ENCODE measurements at places on chromosomes 4 and X.

- DNase-seq, result no peak
Observed at GRCh38 chr4:126954537-126955291, 678.0 kb upstream of the INTU start.

DNA sequence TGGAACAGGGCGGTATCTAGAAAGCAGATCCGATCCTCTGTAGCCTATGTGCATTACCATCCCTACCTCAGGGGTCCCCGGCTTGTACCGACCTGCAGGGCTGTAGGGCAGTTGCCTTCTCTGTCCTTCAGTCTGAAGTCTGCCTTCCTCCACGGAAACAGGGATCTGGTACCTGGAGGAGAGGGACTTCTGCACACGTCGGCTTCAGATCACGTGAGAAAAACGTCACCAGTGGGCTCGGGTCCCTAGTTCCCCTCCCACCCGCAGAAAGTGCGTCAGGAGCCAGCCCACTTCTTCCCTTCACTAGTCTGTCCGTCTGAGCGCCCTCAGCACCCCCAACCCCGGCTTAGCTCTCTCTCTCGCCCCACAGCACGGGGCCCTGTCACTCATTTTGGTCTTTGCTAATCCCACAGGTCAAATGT, at the start of gene TCEAL5:
TCEAL5 (minus strand) TSS at position 170 of the 422 bp plus-strand sequence. CDS start 2,187 bp downstream, outside the sequence.
- DNase-seq, result no peak

DNA sequence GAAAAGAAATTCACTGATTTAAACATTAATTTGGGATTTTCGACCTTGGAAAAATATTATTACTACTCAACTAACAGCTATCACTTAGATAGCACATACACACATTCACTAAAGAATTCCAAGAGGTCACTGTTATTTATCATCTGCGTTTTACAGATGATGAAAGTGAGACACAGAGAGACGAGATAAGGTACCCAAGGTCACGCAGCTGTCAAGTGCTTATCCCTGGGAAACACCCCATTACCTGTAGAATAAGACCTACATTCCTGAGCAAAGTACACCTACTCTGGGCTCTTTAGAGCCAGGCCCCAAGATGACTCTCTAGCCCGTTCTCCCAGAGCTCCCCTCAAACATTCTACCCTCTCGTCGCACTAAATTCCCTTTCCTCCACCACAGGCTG, 48.6 kb downstream of the HAUS3 start:
- DNase-seq, result no peak

DNA sequence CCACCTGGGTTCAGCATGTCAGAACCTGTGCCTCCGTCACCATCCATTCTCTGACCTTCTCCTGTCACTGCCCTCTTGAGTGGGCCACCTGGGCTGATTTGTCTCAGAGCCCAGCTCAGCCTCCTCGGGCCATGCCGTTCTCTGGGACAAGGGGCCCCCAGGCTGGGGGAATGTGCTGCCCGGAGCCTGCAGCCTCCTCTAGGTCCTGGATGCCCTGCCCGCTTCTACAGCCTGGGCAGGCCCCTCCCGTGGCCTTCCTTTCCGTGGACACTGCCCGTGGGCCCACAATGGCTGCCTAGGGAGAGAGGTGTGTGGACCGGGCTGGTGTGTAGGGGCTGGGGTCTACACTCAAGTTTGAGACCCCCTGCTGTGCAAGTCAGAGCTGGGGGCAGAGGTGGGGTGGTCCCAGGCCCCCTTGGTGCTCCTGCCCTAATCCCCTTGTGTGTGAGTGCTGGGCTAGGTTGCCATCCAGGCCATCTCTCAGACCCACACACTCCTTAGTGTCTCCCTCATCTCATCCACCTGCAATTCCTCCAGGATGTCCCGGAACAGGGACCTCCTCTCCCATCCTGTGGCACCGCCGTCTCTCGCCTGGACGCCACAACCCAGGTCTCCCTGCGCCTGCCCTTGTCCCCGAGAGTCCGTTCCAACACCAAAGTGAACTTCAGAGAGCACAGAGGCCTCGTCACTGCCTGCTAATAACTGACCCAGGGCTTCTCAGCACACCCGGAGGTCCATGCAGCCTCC, 12.4 kb downstream of the PSAPL1 start:
- DNase-seq, result no peak

GRCh38 chr4:134201216-134202161, at the start of gene PABPC4L:
PABPC4L (minus strand) TSS chr4:134201789; CDS start chr4:134201019, 770 bp downstream.
- DNase-seq, result peak; percentile 50

GRCh38 chr4:156378033-156378665, 424.5 kb upstream of the CTSO start:
- DNase-seq, result no peak

GRCh38 chr4:124181039-124181438, 531.5 kb downstream of the ANKRD50 start:
- no peak for DNase-seq

- DNase-seq, result no peak
Observed at GRCh38 chrX:68647156-68647957, at the start of gene STARD8. STARD8 (plus strand) TSS chrX:68647666; CDS start chrX:68647883, 217 bp downstream.

- DNase-seq, result no peak
Observed at GRCh38 chr4:10732914-10733415, 48.4 kb upstream of the CLNK start.

DNA sequence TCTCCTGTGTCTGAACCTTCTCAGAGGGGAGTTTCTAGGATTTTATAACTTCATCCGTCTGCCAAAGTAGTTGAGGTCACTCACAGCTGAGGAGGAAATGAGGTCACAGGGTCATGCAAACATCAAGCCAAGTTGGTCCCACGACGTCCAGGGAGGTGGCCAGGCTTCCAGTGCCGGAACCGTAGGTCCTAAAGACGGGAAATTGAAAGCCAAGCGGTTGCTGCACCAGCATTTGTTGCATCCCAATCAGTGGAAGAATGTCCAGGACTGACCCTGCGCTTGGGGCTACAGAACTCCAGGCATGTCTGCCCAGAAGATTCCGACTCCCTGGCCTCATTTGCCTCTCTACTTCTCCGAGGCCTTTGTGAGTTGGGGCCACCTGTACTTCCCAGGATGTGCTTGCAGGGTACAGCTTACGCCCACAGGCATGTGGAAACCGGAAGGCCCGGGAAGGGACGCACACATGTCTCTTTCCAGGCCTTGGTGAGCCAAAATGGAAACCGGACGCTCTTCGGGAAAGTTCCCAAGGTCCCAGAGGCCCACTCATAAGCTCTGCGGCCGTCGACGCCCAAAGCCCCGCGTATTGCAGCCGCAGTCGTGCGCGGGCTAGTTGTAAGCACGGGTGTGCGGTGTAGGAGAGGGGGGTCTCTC, 9.3 kb downstream of the PRDM8 start:
- no peak for DNase-seq

- DNase-seq, result no peak
Observed at GRCh38 chrX:136025091-136025490, 39.9 kb downstream of the SLC9A6 start.

DNA sequence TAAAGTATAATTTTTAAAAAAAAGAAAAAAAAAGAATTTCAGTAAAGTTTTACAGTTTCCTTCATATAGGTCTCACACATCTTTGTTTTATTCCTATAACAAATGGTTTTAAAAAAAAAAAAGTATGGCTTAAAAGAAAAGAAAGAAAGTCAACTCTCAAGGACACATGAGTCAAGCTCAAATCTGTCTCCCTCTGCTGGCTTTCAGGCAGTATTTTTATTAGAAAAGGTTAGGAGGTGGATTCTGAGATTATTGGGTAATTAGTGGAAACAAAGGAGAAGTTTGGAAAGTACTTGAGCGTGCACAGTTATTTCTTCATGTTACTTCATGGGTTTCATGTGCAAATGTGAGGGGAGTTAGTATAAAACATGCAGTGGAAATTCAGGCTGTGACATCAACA, 36.6 kb upstream of the BTC start:
- no peak for DNase-seq

- peak; percentile 5 for DNase-seq
Observed at GRCh38 chrX:108001218-108001814, 19.1 kb upstream of the TEX13B start.

DNA sequence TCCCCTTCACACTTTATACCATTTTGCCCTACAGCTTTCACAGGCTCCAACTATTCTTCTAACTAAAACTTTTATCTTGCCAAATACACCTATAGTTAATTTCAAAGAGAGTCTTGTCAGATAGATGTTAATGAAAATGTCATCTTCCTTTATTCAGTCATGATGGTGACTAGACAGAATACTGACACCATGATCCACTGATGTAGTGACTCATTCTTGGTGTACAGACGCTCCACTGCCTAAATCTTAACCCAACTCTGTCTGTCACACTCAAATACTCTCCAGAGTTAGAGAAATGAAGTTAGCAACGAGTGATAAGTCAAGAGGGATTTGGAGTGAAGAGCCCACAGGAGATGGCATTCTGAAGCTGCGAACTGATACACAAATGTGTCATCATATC, 32.1 kb upstream of the HDAC8 start:
- no peak for DNase-seq

GRCh38 chrX:26670521-26670920, 454.6 kb downstream of the MAGEB5 start:
- no peak for DNase-seq

DNA sequence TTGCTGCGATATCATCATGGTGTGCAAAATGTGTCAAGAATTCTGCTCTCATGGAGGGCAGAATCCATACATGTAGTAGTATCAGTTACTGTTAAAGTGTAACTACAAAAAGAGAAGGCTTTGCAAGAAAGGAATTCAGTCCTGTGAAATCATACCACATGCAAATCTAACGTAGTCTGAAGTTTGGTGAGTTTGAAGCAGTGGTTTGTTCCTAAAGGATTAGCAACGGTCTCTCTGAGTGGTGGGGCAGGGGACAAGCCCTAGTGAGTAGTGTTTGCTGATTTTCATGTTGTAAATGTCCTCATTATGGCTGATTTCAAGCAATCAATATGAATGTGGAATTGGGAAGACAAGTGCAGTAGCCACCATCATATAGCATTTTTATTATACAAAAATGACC, 47.1 kb upstream of the CLNK start:
- no peak for DNase-seq

DNA sequence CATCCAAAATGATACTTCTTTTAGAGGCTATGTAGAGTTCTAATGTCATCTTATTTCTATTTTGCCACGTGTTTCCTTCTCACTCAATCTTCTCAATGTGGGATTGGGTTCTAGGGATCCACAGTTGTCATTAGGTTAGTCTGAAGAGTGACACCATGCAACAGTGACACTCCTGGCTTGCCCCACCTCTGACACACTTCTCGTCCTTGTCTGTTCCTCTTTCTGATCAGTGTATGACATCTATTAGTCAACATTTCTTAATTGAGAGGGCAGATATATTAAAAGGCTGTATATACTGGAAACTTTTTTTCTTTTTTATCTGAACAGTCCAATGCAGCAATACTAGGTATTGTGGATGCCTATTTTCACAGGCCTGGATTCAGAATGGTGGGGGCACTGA, 67.6 kb upstream of the GYPA start:
- DNase-seq, result no peak

DNA sequence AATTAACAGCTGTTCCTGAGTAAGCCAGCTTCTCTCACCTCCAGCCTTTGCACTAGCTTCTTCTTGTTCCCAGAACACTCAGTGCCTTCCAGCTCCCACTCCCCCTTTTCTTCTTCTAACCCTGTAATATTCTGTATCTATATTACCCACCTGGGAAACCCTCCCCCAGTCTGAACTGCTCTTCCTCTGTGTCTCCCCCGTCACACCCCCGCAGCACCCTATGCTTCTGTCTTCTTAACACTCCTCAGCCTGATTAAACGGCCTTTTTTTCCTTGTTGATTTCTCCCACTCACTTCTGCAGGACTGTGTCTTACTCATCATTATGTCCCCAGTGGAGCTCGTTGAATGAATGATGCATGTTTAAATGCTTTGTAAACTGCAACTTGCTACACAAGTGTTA, 9.0 kb upstream of the LONRF3 start:
- DNase-seq, result no peak

DNA sequence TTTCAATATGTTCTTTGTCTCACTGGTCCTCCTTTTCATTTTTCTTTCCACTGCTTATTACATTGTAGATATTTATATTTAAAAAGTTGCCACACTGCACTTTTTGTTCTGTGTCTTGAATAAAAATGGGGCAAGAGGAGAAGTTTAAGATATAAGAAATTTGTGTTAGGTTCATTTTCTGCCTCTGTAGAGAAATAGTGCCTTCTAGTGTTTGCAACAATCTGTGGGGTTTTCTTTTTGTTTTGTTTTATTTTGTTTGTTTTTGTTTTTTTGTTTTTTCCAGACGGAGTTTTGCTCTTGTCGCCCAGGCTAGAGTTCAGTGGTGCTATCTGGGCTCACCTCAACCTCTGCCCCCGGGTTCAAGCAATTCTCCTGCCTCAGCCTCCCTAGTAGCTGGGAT, 20.1 kb upstream of the SMIM14 start:
- no peak for DNase-seq

- DNase-seq, result no peak
Observed at GRCh38 chrX:154402622-154403127, 4.5 kb downstream of the RPL10 start.

- DNase-seq, result no peak
Observed at GRCh38 chrX:136390921-136391320, 90.2 kb downstream of the ADGRG4 start.

GRCh38 chr4:167100120-167100519, 134.2 kb downstream of the SPOCK3 start:
- DNase-seq, result no peak

DNA sequence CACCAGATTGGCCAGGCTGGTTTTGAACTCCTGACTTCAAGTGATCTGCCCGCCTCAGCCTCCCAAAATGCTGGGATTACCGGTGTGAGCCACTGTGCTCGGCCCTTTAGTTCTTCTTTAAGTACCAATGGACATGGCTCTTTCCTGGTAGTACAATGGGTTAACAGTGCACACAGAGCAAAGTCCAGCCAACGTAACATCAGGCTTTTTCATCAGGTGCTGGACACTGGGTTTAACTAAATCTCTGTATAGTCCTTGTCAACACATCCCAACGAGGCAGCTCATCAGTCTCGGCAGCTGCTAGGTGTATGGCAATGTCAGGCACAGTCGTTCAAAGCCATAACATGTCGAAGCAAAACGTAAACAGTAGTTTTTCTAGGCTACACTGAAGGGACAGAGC, 93.8 kb downstream of the HDAC8 start:
- DNase-seq, result no peak

- DNase-seq, result no peak
Observed at GRCh38 chrX:154014429-154015380, 5.0 kb downstream of the IRAK1 start.

- DNase-seq, result no peak
Observed at GRCh38 chrX:30153175-30153880, 62.0 kb upstream of the MAGEB2 start.

DNA sequence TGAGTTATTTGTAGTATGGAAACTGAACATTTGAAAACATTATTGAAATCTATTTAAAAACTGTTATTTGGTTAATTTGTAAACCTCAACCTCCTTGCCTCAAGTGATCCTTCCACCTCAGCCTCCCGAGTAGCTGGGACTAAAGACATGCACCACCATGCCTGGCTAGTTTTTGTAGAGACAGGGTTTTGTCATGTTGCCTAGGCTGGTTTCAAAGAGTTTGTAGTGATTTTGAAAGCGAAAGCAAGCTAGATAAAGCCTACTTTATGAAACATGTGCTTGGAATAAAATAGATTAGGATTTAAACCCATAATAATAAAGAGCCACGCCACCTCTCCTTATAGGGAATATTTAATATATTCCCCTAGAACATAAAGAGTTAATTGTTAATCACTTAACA, 23.5 kb downstream of the ARSJ start:
- no peak for DNase-seq

Data from GM04504 (cell line).